Glutamatergic neuron (in vitro differentiated cells): ENCODE measurements at places on chromosomes 1 and 21.
A peak's percentile ranks its signal among the peaks of the same experiment; 100 is the strongest.

DNA sequence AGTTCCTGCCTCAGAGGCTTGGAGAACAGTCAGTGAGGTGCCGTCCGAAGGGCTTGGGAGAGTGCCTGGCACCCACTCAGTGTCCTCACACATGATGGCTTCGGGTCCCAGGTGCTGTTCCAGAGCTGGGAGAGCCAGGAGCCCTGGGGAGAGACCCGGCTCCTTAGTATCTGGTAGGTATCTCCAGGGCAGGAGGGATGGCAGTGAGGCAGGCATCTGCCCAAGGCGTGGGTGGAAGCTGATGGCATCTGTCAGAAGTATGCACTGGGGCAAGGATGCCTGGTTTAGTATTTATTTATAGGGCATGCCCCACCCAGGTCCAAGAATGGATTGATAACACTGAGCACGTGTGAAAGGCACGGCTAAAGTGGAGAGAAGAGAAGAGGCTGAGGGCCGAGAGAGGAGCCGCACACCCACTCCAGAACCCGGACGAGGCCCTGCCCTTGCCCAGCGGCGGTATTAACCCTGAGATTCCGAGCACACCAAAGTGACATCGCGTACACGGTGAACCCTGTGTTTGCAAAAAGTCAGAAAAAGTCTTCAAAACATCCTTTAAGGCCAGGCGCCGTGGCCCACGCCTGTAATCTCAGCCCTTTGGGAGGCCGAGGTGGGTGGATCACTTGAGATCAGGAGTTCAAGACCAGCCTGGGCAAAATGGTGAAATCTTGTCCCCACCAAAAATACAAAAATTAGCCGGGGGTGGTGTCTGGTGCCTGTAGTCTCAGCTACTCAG, 2.4 kb downstream of the TP73 start:
- peak; percentile 10 for DNase-seq

DNA sequence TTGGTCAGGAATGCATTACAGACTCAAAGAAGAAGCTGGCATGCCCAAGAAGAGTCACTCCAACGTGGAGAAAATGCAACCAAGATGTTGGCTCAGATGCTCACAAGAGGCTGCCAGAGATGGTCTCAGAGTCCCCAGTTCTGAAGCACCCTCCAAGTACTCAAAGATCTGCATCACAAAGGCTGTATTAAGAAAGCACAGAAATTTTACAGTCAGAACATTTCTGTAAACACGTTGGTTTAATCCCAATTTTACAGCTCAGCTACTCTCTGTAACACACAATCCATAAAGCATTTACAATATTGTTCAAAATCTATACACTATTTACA, 69.4 kb downstream of the CDC7 start:
- DNase-seq: no peak

- peak; percentile 61 for DNase-seq
Observed at GRCh38 chr1:147541672-147542568, 619 bp downstream of the BCL9 start.

DNA sequence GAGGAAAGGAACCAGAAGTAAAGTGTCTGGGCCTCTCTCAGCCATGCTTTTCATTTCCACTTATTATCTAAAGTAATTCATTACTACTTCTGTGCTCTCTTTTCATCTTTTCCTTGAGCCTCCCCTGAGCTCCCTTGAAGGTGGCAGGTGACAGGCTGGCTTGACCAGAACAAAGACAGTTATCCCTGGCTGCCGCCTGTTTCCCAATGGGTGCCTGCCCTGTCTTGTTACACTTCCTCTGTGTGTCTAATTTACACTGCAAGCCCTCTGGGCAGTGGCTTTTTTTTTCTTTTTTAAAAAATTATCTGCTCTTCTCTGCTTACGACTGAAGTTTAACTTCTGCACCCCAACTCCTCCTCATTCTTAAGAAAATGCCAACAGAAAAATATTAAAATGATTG, 113.4 kb downstream of the NGF start:
- DNase-seq: no peak

GRCh38 chr1:81670286-81670685, 130.4 kb upstream of the ADGRL2 start:
- DNase-seq: no peak

GRCh38 chr1:173050865-173051264, at the start of gene TNFSF18:
TSS of gene TNFSF18 (minus strand) at chr1:173050941. CDS start at chr1:173050896, 45 bp downstream.
- no peak for DNase-seq

DNA sequence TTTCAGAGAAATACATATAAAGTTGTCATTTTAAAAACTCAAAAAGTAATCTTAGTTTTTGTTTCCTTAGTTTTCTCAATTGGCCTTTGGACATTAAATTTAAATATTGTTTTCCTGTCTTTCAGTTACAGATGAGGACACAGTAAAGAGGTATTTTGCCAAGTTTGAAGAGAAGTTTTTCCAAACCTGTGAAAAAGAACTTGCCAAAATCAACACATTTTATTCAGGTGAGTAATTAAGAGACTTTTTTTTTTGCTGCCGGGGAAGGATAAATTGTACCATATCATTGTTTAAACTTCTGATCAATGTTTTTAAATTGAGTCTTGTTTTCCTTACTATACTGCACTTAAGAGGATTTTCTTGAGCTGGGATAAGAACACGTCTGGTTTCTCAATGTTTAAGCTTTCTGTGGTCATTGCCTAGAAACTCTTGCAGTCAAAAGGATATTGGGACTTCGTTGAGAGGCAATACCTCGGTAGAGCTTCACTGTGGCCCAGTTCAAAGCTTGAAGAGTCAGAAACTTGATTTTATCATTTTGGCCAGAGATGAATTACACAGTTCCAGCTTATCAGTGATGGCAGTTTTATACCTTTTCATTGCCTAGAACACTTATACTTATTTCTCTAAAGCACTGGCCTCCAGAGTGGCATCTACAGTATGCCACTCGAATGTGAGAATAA, 124.9 kb upstream of the KIAA1614 start:
- DNase-seq: no peak

GRCh38 chr1:154652893-154653292, 44.9 kb upstream of the ADAR start:
- DNase-seq: no peak

DNA sequence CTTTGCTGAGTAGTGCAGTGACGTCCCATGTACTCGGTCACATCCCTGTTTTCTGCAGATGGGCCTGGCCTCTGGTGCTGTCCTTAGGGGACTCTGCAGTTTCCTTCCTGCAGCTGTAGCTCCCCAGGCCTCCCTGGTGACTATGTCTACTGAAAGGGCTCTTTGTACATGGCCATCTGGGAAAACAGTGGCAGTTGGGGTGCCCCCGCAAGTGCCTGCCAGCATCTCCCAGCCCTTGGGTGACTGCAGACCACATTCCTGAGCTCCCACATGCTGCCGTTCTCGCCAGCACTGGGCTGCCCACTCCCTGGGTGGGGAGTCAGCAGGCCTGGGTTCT, 37.5 kb upstream of the KCNA10 start:
- DNase-seq: no peak

DNA sequence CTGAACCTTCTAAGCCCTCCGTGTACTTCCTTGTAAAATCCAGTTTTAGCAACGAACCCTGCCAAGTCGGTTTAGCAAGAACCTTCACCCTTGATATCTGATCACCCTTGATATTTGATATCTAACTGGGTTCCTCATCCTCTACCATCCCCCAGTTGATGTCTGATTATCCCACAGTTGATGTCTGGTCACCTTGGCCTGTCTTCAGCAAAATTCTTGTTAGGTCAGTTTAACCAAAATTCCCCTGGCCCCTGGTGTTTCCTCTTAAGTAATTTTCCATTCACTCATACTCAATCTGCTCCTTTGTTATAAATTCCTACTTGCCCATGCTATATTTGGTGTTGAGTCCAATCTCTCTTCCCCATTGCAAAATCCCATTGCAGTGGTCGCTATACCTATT, 114.5 kb upstream of the ZNHIT6 start:
- DNase-seq: no peak

GRCh38 chr1:47778280-47778679, 218.9 kb downstream of the TRABD2B start:
- DNase-seq: no peak

DNA sequence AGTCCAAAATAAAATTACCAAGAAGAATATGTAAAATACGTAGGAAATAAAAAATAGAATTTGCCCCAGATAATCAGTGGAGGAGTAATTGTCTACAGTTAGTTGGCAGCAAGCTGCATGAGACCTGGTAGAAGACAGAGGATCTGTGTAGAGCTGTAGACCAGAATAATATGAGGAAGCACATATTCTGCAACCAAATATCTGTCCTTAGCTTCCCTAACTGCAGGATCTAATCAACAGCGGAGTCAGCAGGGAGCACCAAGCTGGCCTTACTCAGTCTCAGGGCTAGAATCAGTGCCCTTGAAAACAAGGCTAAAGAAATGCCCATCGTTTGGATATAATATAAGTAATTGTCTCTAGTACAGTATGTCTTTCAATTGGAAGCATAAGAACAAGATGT, 6.1 kb upstream of the GCSAML start:
- DNase-seq: no peak
